ENCODE measurements at places on chromosomes 7 and 10.
A peak's percentile ranks its signal among the peaks of the same experiment; 100 is the strongest.

GRCh38 chr7:65287023-65287422, 86.6 kb upstream of the ZNF92 start:
- no peak for DNase-seq

DNA sequence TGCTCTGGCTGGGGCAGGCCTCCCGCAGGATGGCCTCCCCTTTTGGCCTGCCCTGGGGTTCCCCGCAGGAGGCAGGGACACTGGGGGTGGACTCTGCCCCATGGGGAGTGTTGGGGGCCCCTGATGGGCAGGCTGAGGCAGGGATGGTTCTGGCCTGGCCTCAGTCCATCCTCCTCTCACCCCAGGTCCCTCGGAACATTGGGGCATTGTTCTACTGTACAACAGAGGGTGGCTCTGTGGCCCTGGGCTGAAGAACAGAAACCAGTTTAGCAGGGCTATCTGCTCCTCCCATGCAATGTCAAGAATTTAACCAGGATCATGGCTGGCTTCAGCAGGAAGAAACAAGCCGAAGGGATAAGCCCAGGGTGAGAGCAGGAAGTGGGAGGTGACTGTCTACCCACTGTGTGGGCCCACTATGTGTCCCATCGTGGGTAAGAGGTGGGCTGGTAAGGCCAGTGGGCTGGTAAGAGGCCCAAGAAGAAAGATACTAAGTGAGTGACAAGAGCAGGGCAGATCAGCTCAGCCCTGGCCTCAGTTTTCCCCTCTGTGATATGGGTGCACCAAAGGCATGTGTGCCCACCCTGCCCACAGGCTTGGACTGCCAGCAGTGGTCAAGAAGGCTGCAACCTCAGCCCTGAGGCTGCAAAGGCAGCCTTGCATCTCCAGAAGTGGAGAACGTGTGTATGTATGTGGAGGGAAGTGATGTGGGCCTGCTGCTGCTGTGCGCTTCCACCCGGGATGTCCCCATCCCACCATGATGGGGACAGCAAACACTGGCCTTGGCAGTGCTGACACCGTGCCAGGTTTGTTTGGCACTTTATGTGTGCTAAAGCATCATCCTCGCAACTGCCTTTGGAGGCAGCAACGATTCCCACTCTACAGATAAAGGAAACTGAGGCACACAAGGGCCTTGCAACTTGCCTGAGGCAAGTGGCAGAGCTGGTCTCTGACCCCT, 138.9 kb downstream of the SH3PXD2A start:
- DNase-seq: no peak

GRCh38 chr7:41002741-41003610, 699.9 kb downstream of the INHBA start:
- no peak for DNase-seq

- no peak for DNase-seq
Observed at GRCh38 chr7:9175871-9176270, 742.5 kb downstream of the NXPH1 start.

GRCh38 chr10:91103384-91104192, 116.9 kb upstream of the PCGF5 start:
- no peak for DNase-seq

DNA sequence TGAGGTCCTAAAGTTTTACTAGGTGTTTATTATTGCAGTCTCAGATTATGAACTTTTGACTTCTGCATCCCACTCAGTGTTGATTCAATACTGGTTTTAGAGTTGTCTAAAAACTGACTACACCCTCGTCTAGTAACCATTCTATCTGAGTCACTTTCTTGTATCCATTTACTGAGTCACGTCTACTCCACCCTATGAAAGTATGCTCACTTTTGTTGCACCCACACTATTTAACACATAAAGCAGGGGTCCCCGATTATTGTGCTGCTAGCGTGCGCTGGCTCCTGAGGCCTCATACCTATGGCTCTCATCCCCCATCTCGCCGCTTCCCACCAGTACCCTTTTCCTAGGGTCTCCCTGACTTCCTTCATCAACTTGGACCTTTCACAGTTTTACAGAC, 2.0 kb downstream of the SAMD9 start:
- no peak for DNase-seq

DNA sequence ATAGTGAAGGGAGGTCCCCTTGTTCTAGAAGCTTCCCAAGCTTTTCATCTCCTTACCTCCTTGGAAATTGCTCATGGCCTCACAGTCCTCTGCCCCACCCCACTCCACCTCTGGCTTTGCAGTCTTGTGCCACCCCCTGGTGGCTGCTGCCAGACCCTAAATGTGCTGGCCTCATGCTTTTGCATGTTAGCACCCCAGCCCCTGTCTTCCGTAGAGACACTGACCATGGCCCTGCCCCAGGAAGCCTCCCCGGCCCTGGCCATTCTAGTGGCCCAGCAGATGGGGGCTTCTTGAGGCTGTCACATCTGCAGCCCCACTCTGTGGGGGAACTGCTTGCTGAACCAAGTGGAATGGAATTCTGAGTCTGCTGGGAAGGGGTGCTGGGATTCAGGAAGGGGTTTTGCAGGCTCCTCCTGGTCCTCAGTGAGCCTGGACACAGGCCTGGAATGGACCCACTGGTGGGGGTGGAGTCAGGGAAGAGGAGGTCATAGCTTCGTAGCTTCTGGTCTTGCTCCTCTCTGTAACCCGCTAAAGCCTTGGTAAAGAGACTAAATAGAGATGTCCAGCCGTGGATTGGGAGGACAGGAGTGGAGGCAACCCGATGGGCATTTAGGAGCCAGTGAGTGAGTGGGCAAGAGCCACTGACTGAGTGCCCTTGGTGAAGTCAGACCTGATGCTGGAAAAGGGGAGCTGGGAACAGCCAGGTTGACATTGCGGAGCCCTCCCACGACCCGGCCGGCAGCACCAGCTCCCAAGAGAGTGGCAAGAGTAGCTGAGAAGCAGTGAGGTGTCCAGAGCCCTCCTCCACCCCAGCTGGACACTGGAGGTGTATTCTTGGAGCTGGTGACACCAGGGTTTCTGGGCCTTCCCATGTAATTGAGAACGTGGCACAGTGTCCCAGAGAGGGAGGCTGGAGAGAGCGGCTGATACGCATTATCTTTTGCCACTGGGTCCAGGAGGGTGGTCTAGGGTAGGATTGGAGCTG, 20.9 kb downstream of the RAMP3 start:
- DNase-seq: no peak

- no peak for DNase-seq
Observed at GRCh38 chr7:12578930-12579640, 8.6 kb downstream of the SCIN start.

DNA sequence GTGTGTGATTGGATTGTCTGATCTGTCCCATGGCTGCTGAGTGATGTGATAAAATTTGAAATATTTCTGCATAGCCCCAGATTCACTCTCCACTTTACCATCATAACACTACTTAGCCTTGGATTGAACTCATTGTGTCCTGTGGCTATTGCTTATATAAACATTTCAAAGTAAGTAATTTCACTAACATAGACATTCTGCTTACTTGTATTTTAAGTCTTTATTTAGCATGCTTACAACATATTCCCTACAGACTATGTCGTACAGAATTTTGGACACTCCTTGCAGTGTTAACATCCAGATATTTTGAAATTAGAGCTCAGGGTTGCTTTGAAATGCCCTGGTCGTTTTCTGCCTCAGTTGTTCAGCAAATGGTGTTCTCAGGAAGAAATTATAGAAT, 117.6 kb downstream of the LRRC4 start:
- DNase-seq: peak; percentile 30

GRCh38 chr7:126529833-126530232, 722.9 kb downstream of the GRM8 start:
- no peak for DNase-seq

- no peak for DNase-seq
Observed at GRCh38 chr7:122329145-122329802, 24.7 kb upstream of the FEZF1 start.

GRCh38 chr10:11042357-11042756, 24.7 kb downstream of the CELF2 start:
- peak; percentile 11 for DNase-seq

- peak; percentile 29 for DNase-seq
Observed at GRCh38 chr10:101566333-101567164, 21.5 kb downstream of the POLL start.

GRCh38 chr10:28566458-28567015, 33.6 kb downstream of the WAC start:
- DNase-seq: no peak

- no peak for DNase-seq
Observed at GRCh38 chr10:33900596-33900995, 566.1 kb upstream of the NRP1 start.

DNA sequence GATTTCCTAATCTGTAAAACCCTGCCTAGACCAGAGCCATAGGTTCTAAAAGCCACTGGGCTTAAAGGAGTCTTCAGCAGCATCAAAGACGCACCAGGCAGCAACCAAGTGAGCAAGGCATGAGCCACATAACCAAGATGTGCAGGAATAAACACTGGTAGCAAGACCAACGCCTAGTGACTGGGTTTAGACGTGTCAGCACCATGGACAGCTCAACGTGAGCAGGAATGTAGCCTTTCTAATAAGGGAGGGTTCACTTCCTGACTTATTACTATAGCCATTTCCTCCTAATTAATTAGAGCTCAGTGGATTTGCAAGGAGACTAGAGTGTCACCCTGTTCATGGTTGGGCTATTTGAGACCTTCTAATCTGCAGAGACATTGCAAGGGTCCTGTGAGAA, 223.7 kb downstream of the LHFPL3 start:
- DNase-seq: peak; percentile 0

DNA sequence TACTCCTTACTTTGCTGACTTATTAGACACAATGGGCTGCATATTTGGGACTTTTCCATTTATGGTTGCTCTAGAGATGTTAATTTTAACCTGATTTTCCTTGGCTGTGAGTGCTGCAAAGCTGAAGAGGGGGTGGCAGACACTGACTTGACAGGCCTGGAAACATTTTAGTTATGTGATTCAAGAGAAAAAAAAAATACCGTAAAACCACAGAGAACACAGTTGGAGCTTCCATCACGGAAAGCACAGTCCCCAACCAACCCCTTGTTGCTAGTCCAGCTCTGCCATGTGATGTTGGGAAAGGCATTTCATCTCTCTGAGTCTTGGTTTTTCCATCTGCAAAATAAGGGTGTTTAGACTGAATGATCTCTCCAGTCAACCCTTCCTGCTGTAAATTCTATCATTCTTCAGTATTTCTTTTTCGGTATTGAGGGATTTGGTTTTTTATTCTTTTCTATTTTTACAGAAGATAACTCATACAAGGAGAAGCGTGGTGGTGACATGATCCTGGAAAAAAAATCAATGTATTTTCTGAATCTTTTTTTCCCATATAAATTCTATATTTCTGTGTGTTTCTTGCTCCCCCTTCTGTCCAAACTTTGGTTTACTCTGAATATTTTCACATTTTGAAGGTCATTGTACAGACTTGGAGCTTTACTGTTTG, 246.1 kb downstream of the REEP3 start:
- peak; percentile 75 for DNase-seq

DNA sequence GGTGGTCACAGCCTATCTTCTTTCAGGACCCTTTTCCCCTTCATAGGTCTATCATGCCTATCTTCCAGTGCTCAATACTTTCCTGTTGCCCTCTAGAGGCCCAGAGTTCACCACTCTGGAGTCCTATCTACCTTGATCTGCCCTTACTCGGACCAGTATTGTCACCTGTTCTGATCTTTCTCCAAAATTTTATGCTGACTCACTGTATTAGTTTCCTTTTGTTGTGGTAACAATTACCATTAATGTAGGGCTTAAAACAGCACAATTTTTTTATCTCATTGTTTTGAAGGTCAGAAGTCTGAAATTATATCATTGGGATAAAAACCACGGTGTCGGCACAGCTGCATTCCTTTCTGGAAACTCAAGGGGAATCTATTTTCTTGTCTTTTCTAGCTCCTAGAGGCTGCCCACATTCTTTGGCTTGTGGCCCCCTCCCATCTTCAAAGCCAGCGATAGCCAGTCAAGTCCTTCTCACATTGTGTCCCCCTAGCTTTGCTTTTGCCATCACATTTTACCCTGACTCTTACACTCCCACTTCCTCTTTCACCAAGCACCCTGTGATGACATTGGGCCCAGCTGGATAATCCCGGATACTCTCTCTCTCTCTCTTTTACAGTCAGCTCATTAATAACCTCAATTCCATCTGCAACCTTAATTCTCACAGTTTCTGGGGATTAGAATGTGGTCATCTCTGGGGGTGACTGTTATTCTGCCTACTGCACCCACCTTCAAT, 54.6 kb downstream of the TFAM start:
- no peak for DNase-seq

DNA sequence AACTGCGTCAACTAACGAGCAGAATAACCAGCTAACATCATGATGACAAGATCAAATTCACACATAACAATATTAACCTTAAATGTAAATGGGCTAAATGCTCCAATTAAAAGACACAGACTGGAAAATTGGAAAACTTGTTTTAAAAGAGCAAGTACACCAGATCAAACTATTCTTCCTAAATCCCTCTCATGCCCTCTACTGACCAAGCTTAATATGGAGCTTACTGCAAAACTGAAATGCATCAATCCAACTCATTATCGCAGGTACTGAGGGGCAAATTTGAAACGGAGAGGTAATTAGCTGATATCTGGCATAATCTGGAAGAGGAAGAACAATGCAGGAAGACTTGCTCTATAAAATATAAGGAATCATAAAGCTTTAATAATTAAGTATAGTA, 1223.8 kb downstream of the NXPH1 start:
- peak; percentile 17 for DNase-seq

DNA sequence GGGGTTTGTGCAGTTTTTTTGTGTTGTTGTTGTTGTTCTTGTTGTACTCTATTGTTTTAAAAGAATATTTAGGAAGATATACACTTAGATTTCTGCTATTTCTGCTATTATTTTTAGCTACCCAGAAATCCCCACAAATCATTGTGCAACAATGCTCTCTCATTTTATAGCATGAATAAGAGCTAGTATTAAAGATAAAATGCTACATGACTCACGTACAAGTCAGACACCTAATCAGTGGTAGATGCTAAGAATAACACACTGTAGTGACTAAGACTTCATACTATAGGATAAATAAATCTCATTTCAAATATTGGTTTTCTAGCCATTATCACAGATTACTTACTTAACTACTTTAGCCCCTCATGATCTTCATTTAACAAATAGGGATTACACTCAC, 920.5 kb downstream of the KCNMA1 start:
- DNase-seq: peak; percentile 53

DNA sequence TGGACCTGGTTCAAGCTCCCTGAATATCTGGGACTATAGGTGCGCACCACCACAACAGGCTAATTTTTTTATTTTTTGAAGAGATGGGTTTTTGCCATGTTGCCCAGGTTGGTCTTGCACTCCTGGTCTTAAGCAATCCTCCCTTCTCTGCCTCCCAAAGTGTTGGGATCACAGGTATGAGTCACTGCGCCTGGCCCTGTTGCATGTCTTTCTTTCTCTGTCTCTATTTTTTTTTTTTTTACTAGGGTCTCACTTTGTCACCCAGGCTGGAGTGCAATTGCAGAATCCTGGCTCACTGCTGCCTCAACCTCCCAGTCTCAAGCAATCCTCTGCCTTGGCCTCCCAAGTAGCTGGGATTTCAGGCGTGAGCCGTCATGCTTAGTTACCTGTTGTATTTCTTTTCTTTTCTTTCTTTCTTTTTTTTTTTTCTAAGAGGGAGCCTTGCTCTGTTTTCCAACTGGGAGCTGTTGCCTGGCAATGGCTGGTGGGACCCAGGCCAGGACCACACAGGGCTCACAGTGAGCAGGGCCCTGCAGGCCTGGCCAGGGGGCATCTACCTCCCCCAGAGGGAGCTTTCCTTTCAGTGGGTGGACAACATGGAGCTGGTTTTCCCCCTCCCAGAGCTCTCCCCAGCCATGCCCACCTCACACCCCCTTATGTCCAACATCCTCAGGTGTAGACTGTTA, 6.0 kb downstream of the MYL7 start:
- DNase-seq: no peak
